Cardiac septum (tissue), 1 donor: ENCODE measurements at places on chromosomes 5 and 9. TPM values are rescaled to one million over a fixed set of nuclear protein-coding genes. Genes with fewer than 3 reads are reported as not detected.

- no peak for DNase-seq
Measured at GRCh38 chr5:124231230-124231629, 515.2 kb downstream of the ZNF608 start.

GRCh38 chr5:84215521-84215920 is 169.2 kb downstream of the EDIL3 start:
- no peak for DNase-seq

DNA sequence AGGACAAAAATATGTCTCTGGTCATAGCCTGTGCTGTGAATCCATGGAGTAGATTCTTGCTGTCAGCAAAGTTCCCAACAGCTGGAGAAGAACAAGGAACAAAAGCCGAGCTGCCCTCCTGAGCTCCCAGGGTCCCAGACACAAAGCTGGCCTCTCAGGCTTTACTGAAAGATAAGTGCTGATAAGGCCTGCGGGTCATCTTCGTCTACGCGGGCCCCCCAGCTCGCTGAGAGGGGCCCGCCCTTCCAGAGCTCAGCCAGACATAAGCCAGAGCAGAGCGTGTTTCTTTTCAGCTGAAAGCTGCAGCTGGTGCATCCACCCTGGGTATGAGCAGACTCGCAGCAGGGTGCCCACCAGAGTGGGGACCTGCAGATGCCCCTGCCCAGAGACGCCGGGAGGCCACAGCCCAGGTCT is 84.7 kb downstream of the HSD17B3 start:
- no peak for DNase-seq

AQP7 gene
- 80.4 TPM for total RNA-seq

COL15A1 gene
- total RNA-seq = 49.4 TPM

FEM1C gene
- total RNA-seq = 56.1 TPM

SH3TC2 gene
- 2.5 TPM for total RNA-seq
